ENCODE measurements at places on chromosomes 13 and 19.

GRCh38 chr19:17020823-17021222 lies 5.8 kb downstream of the CPAMD8 start:
- DNase-seq: peak; percentile 19

DNA sequence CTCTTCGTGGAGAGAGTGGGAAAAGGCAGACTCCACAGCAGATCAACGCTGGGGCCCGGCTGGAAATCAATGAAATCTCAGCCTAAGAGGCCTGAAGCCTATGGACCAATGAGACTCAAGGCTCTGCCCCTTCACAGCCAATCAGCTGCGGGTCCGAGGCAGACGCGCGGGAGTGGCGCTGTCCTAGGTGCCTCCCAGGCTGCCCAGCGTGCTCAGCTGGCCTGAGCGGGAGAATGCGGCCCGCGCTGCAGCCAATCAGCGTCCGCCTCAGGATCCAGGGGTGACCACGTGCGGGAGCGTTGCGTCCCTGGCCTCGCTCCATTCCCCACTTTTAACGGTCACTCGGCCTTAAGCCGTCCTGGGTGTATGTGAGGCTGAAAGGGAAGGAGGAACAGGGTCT lies at the start of gene ZBTB32:
Gene ZBTB32, plus strand, starts transcription at position 341 of the 400 bp plus-strand sequence. CDS start 10,069 bp downstream, outside the sequence.
- DNase-seq: no peak

DNA sequence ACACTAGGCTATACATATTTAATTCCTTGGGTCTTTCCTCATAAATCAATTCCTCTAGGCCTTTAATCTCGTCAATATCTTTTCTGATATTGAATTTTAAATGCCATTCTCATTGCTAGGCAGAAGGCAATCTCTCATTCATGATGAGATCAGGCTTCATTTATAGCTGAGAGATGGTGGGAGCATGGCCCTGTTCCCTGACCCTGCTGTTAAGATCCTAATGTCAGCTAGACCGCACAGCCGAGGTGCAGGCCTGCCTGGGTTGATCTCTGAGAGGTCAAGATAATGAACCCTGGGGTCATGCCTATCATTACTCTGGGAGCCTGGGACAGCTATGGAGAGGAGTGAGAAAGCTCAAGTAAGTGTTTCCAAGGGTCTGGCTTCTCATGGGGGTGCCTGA lies 253.8 kb downstream of the DNAJC15 start:
- DNase-seq: no peak

DNA sequence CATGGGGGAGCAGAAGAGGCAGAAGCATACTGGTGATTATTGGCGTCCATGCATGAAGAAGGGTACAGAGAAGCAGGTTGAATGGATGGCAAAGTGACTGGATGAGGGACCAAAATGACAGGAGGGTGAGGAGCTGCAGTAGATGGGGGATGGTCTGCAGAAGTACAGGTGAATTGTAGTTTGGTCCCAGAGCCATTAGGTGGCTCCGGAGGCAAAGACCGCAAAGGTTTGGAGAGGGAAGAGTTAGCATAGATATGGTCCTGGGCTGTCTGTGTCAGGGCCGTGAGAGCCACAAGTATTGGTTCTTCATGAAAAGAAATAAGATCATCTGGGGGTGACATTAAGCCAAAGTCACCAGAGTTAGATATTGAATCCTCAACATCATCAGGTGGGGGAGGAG lies 59.0 kb upstream of the ZNF726 start:
- no peak for DNase-seq

DNA sequence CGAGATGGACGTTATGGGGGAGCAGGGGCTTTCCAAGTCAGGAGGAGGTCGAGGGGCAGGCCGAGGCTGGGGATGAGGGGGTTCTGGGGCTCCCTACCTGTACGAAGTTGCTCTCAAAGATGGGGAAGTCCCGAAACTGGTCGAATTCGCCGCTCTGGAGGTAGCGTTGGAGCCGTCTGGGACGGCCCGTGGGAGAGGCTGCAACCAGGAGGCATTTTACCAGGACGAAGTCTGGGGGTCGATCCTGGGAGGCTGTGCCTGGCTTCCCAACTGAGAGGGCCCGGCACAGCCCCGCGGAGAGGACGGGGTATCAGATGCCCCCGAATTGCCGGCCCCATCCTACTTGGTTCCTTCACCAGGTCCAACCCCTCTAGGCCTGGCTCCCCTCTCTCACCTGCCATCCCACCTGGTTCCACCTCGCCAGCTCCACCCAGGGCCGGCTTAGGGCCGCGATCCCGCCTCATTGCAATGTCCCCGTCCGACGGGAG lies 527 bp upstream of the EMC10 start:
- DNase-seq: no peak

All from amygdala (tissue), 56 donors.